ENCODE measurements at places on chromosomes 5 and 9.
A peak's percentile ranks its signal among the peaks of the same experiment; 100 is the strongest.

DNA sequence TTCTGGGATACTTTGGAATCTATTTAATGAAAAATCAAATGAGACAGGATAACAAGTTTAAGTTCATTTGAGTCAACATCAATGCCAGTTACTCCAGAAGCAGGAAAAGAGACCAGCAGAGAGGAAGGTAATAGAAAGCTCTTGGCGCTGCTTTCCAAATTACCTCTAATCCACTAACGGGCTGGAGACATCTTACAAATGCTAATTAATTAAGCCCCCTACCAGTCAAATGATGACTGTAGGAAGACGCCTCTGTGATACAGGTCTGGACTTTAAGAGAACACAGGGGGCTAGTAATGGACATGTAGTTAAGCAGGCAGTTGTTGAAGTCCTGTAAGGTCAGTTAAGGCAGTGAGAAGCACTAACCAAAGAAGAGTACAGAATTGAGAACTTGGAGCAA, 65.3 kb upstream of the HTR4 start:
- DNase-seq, result no peak

DNA sequence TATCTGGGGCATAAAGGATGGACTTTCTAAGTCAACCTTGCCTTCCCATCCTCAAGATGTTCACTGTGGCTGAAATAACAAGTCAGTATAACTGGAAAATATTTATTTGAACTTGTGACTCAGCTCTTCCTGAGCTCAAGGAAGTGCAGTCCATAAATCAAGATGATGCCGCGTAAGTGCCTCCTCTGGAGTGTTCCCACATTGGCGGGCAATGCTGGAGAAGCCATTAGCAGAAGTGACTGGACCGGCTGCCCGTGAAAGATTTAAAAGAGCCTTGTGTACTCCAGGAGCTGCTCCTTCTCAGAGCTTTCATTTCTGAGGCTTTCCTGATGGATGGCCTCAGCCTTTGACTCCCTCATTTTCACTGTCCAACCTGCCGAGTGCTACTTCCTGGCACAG, 17.4 kb downstream of the TMOD1 start:
- no peak for DNase-seq

DNA sequence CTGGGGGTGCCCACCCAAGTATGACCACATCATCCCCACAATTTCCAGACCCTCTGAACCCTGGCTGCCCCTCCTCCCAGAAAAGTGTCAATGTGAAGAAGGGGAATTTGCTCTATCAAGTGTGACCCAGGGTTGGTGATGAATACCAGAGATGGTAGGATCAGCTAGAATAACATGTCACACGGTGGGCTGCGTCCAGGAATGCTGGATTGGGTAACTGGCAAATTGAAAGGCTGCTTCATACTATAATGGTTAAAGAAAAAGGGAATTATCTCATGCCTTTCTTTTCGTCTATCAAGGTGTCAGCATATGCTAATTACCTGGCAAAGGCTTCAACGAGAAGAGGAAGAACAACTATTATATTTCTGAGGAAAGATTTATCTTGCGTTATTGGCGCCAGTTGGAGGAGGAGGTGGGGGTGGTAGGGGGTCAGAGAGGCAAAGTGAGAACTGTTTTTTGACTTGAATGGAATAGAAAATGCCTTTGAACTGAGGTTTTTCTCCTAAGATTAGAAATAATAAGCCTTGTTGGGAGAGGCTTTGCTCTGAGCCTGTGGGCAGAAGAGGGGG, 27.8 kb upstream of the ARAP3 start:
- no peak for DNase-seq

GRCh38 chr9:123316053-123316718, 39.8 kb upstream of the CRB2 start:
- DNase-seq, result no peak

DNA sequence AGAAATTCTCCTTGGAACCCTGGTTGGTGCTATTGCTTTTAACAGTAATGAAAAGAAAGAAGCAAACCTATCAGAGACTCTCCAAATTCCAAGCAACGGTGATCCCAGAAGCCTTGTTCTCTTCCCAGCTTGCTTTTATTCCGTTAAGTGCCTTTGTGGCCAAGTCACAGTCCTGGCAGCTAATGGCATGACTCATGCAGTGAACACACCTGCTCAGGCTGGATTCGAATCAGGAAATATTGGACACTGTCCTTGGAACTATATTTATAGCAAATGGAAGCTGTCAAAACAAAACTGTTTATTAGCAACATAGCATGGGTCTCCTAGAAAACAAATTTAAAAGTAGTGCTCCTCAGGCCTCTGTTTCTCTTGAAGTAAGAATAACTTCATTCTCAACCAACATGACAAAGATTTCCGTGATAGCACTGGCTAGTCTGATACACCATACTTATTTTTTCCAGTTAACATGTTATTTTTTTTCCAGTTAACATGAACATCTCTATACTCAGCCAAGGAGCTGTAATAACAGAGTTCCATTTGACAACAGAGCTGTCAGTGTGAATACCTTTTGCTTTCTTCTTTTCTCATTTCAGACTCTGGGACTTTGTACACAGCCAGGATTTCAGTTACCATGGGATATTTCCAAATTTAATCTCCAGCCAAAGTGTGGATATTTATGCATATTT, 502.4 kb downstream of the GADD45G start:
- peak; percentile 33 for DNase-seq

DNA sequence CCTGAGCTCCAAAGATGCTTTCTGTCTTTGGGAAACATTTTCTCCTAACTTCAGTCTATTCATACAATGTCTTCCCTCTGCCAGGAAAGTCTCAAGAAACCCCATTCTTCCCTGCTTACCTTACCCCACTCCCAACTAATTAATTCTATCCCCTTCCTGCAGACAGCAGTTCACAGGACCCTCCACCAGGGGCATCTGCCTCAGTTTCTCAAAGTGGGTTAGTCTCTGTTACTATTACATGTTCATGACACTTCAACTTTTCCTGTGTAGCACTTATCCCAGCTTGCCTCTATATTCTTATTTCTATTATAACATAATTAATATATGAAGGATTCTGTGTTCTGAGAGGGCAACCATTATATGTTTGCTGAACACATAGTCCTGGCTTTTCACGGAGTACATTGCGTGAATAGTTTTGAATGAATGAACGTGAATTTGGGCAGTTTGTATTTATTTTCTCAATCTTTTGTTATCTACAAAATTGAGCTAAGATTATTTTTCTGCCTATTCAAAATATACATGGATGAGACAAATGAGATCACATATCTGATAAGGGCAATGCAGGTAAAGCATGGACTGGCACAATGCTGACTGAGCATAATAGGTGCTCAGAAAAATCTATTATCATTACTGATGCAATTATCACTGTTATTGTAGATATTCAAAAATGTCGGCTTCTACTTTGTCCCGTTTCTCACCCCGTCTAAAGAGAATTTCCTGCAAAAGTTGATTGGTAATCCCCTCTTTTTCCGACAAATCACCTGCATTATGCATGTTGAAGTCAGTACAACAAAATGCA, 341.1 kb downstream of the BRINP1 start:
- DNase-seq, result no peak

- DNase-seq, result no peak
Measured at GRCh38 chr5:10746711-10747110, 14.3 kb downstream of the DAP start.

DNA sequence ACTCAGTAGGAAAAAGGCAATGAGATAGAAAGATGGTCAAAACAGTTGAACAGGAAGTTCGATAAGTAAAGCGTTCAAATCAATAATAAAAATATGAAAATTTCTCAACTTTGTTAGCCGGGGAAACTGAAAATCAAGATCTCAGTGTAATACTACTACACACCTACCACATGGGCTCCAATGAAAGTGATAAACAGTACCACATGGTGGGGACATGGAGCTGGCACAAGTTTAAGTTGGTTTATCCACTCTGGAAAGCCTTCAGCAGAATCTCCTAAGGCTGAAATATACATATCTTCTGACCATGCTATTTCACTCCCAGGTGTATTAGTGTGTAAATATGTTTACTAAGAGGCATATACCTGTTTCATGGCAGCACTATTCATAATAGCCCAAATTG, 126.8 kb downstream of the NXNL2 start:
- no peak for DNase-seq

GRCh38 chr5:147727200-147727599, 55.3 kb downstream of the JAKMIP2 start:
- DNase-seq, result no peak

GRCh38 chr5:125227333-125228095, 481.1 kb upstream of the ZNF608 start:
- DNase-seq, result no peak

DNA sequence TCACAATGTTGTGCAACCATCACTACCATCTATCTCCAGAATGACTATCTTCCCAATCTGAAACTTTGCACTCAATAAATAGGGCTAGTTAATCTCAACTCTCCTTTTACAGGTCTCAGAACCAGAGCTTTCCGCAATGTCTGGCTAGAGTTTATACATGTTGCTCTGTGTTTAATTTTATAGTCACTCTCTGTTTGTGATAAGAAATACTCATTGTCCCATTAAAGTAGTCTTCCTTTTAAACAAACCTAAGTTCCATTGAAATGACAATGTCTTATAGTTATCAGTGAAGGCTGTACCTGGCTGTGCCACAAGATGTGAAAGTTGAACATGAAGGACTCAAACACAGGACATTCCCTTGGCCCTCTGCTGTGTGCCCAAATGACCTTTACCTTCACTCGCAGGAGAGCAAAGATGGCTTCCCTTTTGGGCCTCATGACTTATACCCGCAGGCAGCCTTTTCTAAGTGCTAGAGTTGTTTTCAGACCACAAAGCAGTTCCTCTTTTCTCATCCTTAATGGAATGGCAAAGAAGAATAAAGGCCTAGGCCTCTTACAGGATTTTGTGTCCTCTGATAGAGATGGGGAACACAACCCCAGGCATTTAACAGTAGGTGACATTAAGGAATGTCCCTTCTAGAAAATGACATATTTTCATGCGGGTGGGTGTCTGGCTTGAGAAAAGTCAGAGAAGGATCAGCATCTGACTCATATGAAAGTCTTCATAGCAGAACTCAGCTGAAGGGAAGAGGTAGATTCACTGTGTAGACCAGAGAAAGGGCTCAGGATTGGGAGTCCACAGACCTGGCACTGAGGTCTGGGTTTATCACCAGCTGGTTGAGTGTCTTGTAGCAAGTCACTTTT, 69.6 kb upstream of the ATP10B start:
- no peak for DNase-seq

DNA sequence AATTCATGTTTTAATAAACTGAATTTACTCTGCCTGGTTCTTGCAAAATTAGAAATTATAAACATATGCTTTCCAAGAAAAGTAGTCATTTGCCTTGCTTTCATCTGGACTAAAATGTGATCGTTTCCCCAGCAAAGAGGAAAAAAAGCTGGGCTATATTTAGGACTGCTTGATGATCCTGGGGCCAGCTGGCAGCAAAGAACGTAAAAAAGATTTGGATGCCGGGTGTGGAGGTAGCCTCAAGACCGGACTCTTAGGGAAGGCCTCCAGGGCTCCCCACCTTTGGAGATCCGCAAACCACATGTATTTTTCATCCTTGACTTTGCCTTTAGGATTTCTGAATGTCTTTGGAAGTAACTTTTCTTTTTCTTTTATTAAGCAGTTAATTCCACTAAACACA, 156.1 kb upstream of the SEMA6A start:
- DNase-seq, result no peak

DNA sequence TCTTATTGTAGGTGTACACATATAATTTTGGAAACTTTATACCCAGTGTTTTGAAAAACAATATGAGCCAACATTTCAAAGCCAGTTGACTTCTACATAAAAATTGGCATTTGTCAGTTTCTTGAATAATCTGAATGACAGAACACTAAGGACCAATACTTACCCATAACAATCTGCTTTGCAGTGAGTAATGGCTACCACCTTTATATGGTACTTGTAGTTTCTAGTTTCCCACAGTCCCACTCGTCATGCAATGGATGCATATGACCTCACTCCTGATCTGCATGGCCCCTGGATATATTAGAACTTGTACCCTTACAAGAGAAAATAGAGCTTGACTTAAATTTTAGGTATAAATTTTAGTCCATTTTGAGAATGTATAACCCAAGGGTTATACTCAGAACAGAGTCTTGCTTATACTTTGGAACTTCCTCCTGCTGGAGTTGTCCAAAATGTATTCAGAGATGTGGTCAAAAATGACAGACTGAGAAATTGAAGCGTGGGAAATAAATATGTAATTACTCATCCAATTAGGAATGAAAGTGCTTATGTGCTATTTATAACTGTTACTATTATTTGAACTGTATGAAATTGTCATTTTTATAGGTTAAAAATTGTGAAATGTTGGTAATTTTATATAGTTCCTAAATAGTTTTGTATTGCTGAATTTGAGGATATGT, 19.5 kb downstream of the XRCC4 start:
- no peak for DNase-seq

DNA sequence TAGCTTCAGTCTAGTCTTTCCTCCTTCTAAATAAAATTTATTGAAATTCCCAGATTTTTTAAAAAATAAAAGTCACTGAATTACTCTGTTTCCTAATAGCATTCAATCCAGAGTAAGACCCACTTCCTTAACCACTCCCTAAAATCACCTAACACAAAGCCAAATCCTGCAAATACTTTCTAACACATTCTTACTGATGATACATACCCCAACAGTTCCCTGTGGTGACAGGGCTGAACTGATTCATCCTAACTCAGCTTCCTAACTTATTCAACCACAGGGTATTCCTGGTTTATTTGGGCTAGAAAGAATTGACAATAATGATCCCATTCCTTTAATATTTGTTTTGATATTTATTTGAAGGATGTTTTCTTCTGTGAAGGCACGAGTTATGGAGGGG, 40.7 kb upstream of the ZNF300 start:
- DNase-seq, result no peak

GRCh38 chr5:179306191-179307012, 38.9 kb downstream of the ADAMTS2 start:
- DNase-seq, result no peak

DNA sequence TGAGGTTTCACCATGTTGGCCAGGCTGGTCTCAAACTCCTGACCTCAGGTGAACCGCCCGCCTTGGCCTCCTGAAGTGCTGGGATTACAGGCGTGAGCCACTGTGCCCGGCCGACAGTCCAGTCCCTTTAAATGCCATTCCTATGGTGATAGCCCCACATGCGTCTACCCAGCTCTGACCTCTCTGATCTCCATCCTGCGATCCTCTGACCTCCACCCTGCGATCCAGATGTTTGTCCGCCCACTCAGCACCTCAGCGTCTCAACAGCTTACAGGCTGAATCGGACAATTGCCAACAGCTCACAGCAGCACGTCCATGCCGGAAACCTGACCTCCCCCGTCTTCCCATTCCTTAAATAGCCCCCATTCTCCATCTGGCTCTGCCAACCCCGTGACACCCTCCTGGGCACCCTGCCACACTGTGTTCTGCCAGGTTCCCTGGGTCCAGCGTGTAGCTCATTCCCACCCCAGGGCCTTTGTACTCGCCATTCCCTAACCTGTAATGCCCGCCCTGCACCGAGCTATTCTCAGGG, 44.0 kb upstream of the RNU6ATAC start:
- DNase-seq, result no peak

GRCh38 chr5:160293901-160294561, 18.3 kb downstream of the CCNJL start:
- DNase-seq, result no peak
